ENCODE measurements at places on chromosomes 13 and 19.

DNA sequence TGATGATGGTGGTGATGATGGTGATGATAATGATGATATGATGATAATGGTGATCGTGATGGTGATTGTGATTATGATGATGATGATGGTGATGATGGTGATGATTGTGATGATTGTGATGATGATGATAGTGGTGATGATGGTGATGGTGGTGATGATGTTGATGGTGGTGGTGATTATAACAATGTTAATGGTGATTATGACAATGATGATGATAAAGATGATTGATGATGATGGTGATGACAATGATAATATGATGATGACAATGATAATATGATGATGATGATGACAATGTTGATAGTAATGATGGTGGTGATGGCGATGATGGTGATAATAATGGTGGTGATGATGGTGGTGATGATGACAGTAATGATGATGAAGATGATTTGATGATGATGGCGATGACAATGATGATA lies 34.1 kb upstream of the ZNF536 start:
- no peak for DNase-seq

DNA sequence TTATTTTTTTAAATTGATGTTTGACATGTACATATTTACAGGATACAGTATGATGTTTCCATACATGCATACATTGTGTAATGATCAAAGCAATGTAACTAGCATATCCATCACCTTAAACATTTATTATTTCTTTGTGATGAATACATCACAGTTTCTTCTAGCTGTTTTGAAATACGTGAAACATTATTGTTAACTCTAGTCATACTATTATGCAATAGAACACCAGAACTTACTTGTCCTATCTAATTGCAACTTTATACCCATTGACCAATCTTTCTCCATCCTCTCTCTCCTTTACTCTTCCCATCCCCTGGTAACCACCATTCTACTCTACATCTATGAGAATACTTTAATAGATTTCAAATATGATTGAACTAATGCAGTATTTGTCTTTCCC lies 1942.7 kb downstream of the PCDH9 start:
- no peak for DNase-seq

GRCh38 chr13:36966404-36966803 lies 32.7 kb downstream of the ALG5 start:
- no peak for DNase-seq

- no peak for DNase-seq
Observed at GRCh38 chr13:44844786-44845185, 144.5 kb downstream of the NUFIP1 start.

GRCh38 chr13:57418067-57418677 lies 213.4 kb upstream of the PCDH17 start:
- no peak for DNase-seq

GRCh38 chr19:51807111-51807701 lies 12.2 kb downstream of the FPR3 start:
- DNase-seq: no peak

GRCh38 chr13:112618501-112618900 lies 30.5 kb upstream of the TUBGCP3 start:
- no peak for DNase-seq
